ENCODE measurements at places on chromosomes 6 and 20.

GRCh38 chr6:113331021-113331420 is 526.1 kb upstream of the MARCKS start:
- DNase-seq = no peak

DNA sequence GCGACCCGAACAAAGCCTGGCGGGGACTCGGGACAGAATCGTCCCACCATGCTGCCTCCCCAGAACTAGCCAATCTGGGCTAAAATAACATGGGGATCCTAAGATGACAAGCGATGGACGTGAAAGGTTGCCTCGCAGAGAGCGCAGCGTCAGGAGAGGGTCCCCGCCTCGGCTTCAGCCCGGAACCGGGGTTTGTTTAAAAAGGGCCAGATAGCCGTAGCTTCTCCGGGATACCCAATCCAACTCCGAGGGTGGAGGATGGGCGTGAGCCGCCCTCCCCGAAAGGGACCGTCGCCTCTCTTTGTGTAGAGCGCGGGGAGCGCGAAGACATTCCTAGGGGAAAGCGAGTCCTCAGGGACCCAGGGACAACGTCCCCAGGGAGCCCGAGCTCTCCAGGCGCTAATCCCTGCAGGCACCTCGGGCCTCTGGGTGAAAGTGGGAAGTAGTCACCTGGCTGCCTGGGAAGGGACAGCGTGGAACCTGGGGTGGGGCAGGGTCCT is 643 bp downstream of the CD24 start:
- DNase-seq = no peak

- no peak for DNase-seq
Measured at GRCh38 chr6:166419286-166419685, 36.5 kb upstream of the MPC1 start.

GRCh38 chr6:6972456-6972855 is 135.3 kb upstream of the RREB1 start:
- DNase-seq = no peak

DNA sequence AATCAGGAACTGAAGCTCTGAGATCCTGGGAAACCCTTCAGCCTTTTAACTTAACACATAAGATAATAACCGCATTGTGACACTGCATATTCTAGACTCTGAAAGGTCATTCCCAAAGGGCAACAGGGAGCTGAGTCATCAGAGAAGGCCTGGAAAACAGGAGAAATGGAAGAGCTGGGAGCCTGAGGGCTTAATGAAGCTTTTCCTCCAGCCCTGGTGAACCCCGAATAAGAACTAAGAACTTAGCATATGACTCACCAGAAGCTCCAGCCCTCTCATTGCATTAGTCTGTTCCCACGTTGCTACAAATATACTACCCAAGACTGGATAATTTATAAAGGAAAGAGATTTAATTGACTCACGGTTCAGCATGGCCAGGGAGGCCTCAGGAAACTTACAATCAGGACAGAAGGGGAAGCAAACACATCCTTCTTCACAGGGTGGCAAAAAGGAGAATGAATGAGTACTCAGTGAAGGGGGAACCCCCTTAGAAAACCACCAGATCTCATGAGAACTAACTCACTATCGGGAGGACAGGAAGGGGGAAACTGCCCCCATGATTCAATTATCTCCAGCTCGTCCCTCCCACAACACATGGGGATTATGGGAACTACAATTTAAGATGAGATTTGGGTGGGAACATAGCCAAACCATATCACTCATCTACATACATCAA is 648.5 kb downstream of the TFAP2A start:
- no peak for DNase-seq

Data from tibial nerve (tissue), 4 donors.